ENCODE measurements at places on chromosomes 1 and 21.

DNA sequence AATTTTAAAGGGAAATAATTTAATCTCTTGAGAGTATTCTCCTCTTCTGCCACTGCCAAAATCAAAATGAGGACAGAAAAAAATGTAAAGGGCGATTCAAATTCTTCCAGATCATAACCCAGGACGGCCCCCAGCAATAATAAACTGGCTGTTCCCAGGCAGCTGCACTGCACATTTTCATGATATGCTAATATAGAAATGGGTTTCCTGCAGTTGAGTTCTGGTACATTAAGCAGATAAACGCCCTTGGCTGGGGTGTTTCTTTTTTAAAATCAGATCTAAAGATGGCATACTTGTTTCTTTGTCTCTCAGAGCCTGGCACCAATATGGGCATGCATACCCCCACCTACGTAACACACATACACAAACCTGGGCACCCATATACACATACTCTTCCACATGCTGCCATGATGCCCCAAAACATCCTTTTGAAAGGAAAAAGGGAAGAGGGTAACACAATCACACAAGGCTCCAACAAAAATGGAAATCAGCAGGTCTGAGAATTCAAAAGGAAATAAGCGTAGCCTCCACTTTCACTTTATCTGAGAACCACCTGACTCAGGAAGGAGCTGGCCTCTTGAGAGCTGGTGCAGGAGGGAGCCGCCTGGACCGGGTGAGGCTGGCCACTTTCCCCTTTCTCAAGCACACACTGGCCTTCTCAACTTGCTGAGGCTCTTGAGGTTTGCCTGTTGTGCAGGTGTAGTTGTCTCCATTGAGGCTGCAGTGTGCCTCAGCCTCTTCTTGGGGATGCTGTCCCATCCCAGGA is 653.4 kb downstream of the KIF26B start:
- no peak for DNase-seq

DNA sequence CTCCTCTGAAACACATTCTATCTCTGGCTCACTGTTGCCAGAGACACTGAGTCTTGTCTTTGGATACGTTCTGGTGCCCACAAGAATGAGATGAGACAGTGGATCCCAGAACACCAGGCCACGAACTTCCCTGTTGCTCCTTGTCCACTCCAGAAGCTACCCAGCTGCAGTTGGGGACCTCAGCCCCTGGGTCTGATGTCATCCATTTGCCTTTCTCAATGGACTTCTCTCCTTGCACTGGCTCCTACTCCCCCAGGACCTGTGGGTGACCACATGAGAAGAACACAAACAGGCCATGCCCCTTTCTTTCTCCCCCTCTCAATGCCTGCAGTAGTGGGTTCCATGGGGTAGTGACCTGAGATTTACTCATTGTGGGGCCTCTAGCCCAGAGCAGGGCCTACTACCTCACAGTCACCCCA is 5.9 kb downstream of the NBPF1 start:
- no peak for DNase-seq

DNA sequence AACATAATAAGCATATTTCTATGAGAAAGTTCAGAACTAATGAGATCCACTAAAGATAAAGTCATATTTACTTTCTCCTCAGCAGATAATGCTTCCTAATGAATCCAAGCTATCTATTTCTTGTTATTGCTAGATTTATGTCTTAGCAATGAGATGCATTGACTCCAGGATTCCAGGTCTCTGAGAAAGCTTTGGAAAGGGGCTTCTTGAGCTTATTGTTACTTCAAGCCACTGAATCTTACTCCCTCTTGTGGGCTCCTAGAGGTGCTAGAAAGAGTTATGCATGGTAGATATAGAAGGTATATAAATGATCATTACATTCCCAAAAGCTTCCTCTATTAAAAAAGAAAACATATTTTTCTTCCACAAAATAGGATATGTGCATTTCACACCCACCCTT is 246.4 kb upstream of the ADAMTS5 start:
- no peak for DNase-seq

GRCh38 chr21:17527711-17528110 is 14.9 kb downstream of the CXADR start:
- DNase-seq: no peak

GRCh38 chr1:71231751-71232150 is 150.9 kb upstream of the ZRANB2 start:
- no peak for DNase-seq

GRCh38 chr21:36105327-36105842 is 29.5 kb upstream of the CBR3 start:
- no peak for DNase-seq

DNA sequence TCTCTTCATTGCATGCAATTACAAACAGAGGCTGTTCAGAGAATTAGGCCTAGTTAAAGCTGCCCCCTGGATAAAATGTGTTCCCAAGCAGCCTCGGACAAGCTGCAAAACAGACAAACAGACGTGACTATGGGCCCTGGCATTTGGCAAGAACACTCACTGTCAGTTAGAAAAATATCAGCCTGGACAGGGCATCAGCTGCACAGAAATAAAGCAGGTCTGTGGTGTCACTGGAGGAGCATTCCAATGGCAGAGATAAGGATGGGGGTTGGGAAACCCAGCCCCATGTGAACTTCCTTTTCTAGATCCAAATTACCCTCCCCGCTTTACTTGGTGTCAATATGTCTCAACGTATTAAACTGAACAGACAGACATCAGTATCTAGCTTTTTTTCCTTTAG is 177.1 kb downstream of the GPATCH2 start:
- DNase-seq: no peak

DNA sequence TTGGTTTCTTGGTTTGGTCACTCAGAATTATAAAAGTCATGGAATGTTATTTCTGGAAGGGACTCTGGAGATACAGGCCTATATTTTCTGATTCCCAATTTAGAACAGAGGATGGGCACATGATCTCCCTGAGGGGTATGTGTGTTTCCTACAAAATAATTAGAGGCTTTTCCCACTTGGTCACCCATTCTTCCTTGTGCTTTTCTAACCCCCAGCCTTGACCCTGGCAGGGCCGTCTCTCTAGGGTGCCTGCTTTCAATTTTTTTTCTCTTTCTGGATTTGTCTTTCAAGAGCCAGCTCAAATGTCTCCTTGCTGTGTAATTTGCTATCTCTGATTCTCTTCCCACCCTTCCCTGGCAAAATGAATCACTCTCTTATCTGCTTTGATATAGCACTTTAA is 131.9 kb downstream of the HLX start:
- DNase-seq: no peak

All from esophagus muscularis mucosa (tissue), 4 donors.